Effector memory CD4-positive, alpha-beta T cell (primary cell): ENCODE measurements at places on chromosomes 5 and 9.
A peak's percentile ranks its signal among the peaks of the same experiment; 100 is the strongest.

DNA sequence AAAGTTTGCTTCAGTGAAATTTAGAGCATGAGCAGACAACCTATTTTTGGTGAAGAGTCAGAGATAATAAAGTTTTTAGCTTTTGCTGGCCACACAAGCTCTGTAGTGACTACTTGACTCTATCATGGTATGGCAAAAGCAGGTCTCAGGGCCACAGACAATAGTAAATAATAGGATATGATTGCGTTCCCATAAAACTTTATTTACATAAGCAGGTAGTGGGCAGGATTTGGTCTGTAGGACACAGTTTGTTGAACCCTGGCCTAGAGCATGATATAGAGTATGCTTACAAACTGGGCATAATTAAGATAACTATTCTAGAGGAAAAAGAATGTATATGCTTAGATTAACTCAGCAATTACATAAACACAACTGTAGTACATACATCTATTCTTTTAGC is 30.1 kb downstream of the ITGA1 start:
- no peak for DNase-seq

- DNase-seq, result no peak
Measured at GRCh38 chr5:57067597-57067924, 106.3 kb upstream of the GPBP1 start.

GRCh38 chr5:108148715-108149139 is 233.2 kb downstream of the FBXL17 start:
- no peak for DNase-seq

- DNase-seq, result no peak
Measured at GRCh38 chr5:167792514-167792913, 498.9 kb upstream of the WWC1 start.

GRCh38 chr9:20930836-20931235 is 100.6 kb downstream of the HACD4 start:
- no peak for DNase-seq

DNA sequence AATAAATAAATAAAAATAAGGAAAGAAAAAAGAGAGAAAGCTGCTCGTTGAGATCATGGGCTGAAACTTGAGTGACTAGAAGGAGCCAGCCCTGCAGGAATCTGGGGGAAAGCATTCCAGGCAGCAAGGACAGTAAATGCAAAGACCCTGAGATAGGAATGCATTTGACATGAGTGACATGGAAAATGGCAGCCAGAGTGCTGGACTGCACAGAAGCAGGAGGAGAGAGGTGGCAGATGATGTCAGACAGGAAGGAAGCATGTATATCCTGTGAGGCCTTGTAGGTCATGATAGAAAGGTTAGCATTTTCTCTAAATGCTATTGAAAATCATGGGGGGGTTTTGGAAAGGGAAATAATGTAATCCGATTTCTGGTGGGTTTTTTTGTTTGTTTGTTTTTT is 29.1 kb downstream of the ADRA1B start:
- no peak for DNase-seq

GRCh38 chr5:89988998-89989655 is 420.4 kb downstream of the CETN3 start:
- no peak for DNase-seq

- no peak for DNase-seq
Measured at GRCh38 chr5:90902651-90903386, 344.2 kb downstream of the ADGRV1 start.

- DNase-seq, result no peak
Measured at GRCh38 chr5:137086342-137086741, 412.8 kb downstream of the SPOCK1 start.

GRCh38 chr9:104074876-104075275 is 19.2 kb upstream of the SMC2 start:
- no peak for DNase-seq

GRCh38 chr9:128192601-128193371 is 1.4 kb upstream of the CIZ1 start:
- peak; percentile 18 for DNase-seq

- DNase-seq, result no peak
Measured at GRCh38 chr5:121019106-121019505, 555.0 kb downstream of the PRR16 start.

- DNase-seq, result no peak
Measured at GRCh38 chr5:154482528-154483449, 4.8 kb upstream of the HAND1 start.

- peak; percentile 90 for DNase-seq
Measured at GRCh38 chr5:126777975-126778674, 1.2 kb downstream of the LMNB1 start.

- DNase-seq, result no peak
Measured at GRCh38 chr9:93464395-93464794, 11.0 kb upstream of the FAM120AOS start.

- no peak for DNase-seq
Measured at GRCh38 chr9:23587903-23588302, 238.1 kb downstream of the ELAVL2 start.

- DNase-seq, result no peak
Measured at GRCh38 chr5:38379350-38379937, 121.1 kb downstream of the EGFLAM start.

GRCh38 chr5:61919920-61920319 is 386.1 kb upstream of the KIF2A start:
- DNase-seq, result no peak

GRCh38 chr9:135107581-135108235 is 20.2 kb downstream of the OLFM1 start:
- DNase-seq, result no peak

DNA sequence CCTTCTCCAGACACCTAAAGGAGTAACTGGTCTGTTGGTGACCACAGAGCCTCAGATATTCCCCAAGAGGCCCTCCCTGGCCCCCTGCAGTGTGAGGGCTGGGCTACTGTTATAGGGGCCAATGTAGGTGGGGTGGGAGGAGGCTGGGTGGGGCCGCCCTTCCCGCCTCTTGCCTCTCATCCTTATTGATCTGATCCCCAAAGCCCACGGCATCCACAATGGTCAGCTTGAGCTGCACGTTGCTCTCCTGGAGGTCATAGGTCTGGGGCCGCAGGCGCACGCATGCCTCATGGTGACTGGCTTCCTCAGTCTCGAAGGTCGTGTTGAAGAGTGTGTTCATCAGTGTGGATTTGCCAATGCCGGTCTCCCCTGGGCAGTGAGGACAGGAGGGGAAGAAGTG is 13.0 kb downstream of the SEPTIN8 start:
- no peak for DNase-seq

GRCh38 chr5:74441616-74442015 is 198.9 kb downstream of the ENC1 start:
- no peak for DNase-seq

DNA sequence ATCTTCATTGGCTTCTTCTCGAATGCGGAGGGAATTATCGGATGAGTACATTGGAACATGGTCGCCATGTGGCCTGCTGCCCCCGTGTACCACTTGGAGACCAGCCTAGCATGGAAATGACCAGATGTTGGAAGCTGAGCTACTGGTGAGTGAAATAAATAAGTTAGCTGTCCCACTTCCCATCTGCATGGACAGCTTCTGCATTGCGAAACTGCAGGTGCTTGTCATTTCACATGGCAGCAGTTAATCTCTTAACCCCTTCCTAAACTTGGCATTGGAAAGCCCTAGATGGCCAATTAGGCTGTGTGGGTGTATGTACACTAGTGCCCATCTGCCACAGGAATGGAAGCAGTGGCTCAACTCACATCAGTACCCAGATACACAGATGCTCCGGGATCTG is 246.6 kb upstream of the IL12B start:
- DNase-seq, result no peak

GRCh38 chr5:174655351-174655750 is 69.0 kb upstream of the MSX2 start:
- no peak for DNase-seq

- no peak for DNase-seq
Measured at GRCh38 chr9:18923167-18923566, 109.8 kb downstream of the SAXO1 start.

GRCh38 chr5:172144291-172144815 is 43.7 kb downstream of the STK10 start:
- no peak for DNase-seq

GRCh38 chr5:159858871-159859270 is 57.4 kb upstream of the ADRA1B start:
- no peak for DNase-seq

GRCh38 chr9:114837923-114838322 is 32.1 kb upstream of the TNFSF15 start:
- no peak for DNase-seq

GRCh38 chr5:176577312-176578176 is 28.4 kb downstream of the CDHR2 start:
- no peak for DNase-seq

DNA sequence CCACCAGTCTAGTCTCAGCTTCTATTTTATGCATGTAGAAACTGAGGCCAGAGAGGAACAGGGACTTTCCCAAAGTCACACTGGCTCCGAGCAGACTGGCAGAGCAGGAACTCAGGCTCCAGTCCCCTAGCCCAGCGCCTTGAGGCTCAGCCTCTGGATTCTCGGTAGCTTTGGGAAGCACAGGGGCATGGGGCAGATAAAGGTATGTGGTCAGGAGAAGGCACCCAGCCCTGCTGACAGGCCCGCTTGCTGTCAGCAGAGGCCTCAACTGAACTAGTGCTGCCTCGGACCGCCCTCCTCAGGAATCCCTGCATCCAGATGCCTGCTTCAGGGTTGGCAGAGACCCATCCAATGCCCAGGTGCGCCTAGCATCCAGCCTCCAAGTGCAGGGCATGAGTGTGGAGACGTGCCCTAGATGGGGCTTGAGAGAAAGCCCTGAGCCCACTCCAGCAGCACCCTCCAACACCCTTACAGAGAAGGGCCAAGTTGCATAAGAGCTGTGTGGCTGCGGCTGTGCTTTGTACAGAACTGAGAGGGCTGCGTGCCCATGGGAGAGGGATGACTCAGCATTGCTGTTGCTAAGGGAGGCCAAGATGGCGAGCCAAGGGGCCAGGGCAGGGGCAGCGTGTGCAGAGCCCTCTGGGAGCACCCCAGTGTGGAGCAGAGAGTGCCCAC is 168.6 kb downstream of the MACROH2A1 start:
- no peak for DNase-seq

- no peak for DNase-seq
Measured at GRCh38 chr9:101569741-101570501, 24.8 kb downstream of the PPP3R2 start.

DNA sequence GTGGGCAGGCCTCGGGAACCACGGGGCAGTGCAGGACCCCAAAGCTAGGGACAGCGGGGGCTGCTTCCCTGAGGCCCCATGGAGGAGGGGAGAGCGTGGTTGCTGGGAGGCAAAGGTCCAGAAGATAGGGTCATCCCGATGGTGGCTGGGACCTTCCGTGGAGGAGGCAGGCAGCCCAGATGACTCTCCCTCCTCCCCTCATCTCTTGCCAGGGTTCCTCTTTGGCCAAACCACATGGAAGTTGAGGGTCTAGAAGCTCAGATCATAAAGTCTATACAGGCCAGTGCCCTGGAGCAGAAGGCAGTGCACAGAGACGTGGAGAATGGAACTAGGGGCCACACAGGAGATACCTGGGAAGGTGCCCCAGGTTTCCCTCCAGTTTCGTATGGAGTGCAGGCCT is 22.6 kb downstream of the DAB2IP start:
- DNase-seq, result no peak

DNA sequence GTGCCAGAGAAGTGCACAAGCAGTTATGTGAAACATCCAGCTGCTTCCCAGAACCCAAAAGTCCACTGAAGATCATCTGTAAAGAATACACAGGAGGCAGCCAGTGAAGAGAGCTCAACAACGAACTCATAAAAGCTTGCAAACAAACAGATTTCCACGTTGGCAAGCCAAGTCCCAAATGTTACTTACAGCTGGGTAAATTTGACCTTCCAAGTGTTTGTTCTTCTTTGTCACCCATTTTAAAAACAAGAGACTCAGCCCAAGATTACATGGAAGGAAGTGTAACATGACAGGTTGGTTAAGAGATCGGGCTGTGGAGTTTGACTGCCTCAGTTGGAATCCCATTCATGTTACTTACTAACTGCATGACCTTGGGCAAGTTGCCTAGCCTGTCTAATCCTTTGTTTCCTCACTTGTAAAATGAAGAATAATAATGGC is 174.9 kb upstream of the PAPPA start:
- no peak for DNase-seq

DNA sequence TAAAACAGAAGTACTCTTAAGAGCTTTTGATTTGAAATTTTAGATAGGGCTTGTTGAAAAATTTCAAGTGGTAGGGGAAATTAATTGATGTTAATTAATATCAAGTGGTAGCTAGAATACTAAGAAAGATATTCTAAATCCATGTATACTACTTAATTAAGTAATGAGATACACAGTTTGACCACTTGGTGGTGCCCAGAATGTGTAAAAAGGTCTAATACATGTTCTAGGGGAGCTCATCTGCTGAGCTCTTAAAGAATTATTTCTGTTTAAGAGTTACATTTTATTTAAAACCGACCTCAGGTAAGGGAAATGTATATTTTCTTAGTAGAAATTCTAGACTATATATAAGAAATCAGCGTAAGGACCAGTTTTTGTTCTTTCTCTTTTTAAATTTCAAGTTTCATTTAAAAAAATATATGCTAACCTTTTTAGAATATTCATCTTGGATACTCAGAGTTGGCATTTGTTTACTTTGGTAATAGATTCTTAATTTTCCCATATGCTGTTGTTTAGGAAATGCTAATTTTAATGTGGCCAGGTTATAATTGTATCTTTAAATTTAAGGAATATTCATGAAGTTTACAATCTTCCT is 61.5 kb downstream of the LNPEP start:
- DNase-seq, result no peak

- DNase-seq, result no peak
Measured at GRCh38 chr9:117218951-117219350, 195.9 kb downstream of the ASTN2 start.

GRCh38 chr9:18666348-18666747 is 192.4 kb downstream of the ADAMTSL1 start:
- DNase-seq, result no peak

DNA sequence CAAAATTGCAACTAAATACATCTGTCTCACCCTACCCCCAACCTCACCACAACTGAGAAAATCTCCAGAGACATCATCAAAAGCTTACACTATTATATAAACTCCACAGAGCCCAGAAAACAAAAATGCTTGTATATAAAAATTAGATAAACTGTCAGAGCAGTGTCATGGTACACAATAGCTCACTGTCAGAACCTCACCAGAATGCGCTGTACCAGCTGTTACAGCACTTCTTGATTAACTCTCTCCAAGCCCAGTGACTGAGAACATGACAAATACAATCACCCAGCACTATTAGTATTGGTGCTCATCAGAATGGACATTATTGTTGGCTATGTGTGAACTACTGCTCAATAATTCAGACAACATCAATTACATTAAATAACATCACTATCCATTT is 65.7 kb downstream of the ZDHHC21 start:
- DNase-seq, result no peak
